Inflammatory macrophage treated with lipopolysaccharide for 1 hour (primary cell): ENCODE measurements at places on chromosomes 2 and 18.

DNA sequence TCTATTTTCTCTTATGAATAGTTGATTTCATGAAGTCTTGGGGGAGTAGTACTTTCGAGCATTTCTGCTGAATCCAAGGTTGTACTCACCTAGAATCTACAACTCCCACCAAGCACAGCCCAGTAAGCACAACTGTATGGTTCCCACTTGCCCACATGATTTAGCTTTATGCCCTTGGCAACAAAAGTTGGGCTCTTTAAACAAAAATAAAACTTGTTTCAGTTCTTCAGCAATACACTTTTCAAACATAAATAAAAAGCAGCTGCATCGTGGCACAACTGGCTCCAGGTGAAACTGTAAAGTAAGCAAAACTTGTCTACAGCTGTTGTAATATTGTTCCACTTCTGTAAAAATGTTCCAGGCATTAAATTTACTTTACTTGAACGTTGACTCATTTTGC, 99.8 kb upstream of the FSIP2 start:
- DNase-seq, result no peak

GRCh38 chr2:96528006-96528699, 8.4 kb upstream of the ARID5A start:
- DNase-seq, result peak; percentile 82

DNA sequence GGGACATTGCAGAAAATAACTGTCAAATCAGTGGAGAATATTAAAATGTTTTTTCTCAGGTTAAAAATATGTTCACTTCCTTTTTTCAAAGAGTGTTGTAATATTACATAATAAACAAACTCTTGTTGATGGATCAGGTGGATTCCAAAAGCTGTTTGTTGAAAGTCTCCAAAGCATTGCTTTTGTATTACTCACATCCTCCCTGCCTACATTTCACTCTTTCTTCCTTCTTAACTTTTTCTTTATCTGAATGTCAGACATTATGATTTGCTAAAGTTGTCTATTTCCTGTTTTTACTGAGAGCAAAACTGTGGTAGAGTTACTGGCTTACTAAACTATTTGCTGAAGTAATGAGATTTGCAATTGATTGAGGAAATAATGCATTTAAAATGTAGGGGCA, 92.1 kb downstream of the CDH19 start:
- DNase-seq, result peak; percentile 1

DNA sequence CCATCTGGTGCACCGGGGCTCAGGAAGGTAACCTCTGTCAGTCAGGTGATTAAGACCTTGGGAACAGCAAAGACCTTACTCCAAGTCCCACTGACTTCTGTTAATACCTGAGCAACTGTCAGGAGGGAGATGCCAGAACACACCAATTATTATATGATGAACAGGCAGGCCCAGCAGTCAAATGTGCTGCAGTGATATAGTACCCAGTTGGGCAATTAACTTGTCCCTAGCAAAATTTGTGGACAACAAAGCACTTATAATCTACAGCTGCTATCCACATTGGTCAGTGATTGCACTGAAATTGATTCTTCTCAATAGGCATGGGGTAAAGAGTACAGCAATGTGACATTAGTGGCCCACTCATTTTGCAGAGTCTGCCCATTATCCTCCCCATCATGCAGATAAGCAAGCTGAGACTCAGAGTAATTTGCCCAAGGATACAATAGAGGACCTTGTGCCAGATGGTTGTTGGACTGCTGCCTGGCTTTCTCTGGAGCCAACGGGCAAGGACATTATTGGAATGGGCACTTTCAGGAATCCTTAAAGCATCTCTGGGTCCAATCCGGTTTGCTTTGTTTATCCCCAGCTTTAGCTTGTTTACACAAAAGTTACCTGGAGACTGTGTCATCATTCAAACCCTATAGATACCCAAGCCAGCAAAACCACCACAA, 147.6 kb downstream of the CCBE1 start:
- no peak for DNase-seq

DNA sequence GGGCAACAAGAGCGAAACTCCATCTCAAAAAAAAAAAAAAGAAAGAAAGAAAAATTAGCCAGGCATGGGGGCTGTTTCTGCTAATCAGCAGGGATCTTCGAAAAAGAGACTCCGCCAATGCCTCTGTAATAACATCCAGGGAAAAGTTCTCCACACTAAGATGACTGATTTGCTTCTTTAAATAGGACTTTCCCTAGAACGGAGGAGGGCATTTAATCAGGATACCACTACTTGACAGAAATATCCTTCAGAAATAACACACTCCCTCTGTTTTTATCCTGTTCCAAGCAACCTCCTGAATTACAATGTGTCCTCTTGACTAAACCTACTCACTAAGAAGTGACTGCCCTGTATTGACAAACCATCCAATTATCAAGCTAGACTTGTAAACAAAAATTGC, 21.7 kb downstream of the REV1 start:
- no peak for DNase-seq

GRCh38 chr18:77223221-77223639, 26.4 kb upstream of the GALR1 start:
- no peak for DNase-seq

DNA sequence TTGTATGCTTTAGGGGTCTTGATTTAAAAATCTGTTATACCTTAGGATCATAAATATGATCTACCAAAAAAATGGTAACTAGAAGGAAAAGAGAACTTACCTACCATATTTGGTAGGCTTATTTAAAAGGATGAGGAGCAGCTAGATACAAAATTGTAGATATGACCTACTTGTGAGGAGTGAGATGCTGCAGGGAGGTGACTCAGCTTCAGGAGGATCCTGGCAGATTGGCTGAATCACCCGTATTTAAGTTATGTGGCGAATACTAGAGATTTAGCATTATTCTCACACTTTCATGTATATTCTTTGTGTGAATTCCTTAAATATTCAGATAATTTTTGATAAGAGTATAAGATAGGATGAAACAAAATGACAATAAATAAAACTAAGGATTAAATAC, 657.3 kb upstream of the LINC00305 start:
- DNase-seq, result no peak

GRCh38 chr2:120391911-120392665, 46.2 kb downstream of the INHBB start:
- DNase-seq, result no peak

DNA sequence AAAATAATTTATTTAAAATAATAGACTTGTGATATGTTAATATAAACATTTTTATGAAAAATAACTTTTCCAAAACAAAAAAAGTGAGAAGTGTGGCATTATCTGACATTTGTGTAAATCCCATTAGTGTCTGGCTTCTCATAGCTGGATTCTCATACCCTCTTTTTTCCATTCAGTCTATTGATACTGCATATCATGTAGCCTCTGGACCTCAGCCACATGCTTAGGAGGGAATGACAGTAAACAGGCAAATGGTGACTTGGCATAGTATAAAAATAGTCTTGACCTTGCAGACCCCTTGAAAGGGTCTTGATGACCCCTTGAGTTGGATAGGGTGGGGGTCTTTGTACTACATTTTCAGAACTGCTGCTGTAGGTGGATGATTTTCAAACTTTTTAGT, 29.2 kb downstream of the GALNT1 start:
- no peak for DNase-seq

DNA sequence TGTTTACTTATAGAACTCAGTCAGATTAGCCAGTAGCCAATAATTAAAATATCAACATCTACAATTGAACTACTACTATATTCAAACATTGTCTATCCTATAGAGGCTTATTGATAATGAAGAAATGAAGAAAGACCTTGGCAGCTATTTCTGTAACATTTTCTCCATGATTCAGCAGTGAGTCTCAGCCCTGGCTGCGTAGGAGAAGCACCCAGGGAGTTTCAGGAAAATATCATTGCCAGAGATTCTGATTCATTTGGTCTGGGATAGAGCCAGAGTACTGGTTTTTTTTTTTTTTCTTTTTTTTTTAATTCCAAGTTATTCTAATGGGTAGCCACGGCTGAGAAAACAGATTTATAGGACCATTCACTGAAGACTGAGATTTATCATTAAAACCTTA, 404.8 kb downstream of the TXNL1 start:
- no peak for DNase-seq

DNA sequence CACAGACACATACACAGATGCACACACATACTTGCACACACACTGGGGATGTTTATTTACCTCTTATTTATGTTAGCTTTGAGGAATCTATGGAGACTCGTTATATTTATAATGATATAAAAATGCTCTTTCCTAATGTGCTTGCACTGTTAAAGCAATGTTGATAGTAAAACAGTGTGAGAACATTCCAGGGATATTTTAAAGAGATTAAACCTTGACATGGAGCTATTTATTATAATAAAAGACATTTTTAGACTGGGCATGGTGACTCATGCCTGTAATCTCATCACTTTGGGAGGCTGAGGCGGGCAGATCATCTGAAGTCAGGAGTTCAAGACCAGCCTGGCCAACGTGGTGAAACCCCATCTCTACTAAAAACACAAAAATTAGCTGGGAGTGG, 557.3 kb upstream of the ZNF804A start:
- DNase-seq, result no peak

GRCh38 chr2:151197184-151198108, 64.2 kb downstream of the RBM43 start:
- DNase-seq, result peak; percentile 17

DNA sequence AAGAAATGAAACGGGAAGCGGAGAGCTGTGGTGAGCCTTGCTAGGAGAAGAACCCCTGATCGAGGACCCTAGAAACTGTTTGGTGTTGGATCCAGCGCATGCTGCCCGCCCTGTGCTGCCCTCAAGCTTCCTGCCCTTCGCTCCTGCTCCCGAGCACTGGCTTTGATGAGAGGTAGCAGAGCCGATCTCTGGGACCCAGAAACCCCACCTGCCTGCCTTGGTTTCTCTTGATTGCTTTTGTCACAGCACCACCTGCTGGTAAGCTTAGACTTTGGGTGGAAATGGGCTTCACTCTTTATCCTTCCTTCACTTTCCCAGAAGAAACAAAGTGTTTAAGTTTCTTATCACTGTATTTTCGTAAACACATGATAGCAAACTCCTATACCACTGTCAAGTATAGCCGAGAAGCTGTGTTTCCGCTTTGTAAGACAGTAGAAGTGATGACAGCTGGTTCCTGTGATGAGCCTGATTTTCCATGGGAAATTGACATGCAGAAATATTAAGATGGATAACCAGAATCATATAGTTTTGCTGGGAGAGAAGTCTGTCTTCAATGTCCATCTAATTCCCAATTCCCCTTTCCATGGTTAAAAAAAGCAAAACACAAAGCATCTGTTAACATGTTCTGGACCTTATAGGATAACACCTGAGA, 267.4 kb downstream of the PHLPP1 start:
- peak; percentile 61 for DNase-seq

GRCh38 chr2:203656522-203657287, 49.7 kb upstream of the CD28 start:
- peak; percentile 93 for DNase-seq

GRCh38 chr2:84908948-84909713, 3.7 kb downstream of the TMSB10 start:
- no peak for DNase-seq

DNA sequence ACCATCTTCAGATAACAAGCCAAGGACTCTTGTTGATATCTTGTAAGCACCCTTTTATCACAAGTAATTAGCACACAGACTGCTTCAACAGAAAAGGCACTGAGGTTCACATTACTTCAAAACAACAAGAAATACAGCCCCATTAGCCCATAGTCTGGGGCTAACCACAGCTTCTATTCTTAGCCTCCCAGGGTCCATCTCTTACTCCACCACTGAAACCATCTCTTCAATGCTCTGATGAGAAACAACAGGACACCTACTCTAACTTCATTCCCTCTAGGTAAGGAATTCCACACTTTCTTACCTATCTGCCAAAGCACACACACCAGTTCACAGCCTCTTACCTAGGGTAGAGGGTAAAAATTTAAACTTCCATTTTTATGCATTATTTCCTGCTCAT, 26.4 kb upstream of the CYTIP start:
- no peak for DNase-seq

GRCh38 chr2:175766880-175767279, 235.2 kb downstream of the LNPK start:
- no peak for DNase-seq

- DNase-seq, result no peak
Observed at GRCh38 chr2:240136671-240137292, 677 bp upstream of the COPS9 start.

DNA sequence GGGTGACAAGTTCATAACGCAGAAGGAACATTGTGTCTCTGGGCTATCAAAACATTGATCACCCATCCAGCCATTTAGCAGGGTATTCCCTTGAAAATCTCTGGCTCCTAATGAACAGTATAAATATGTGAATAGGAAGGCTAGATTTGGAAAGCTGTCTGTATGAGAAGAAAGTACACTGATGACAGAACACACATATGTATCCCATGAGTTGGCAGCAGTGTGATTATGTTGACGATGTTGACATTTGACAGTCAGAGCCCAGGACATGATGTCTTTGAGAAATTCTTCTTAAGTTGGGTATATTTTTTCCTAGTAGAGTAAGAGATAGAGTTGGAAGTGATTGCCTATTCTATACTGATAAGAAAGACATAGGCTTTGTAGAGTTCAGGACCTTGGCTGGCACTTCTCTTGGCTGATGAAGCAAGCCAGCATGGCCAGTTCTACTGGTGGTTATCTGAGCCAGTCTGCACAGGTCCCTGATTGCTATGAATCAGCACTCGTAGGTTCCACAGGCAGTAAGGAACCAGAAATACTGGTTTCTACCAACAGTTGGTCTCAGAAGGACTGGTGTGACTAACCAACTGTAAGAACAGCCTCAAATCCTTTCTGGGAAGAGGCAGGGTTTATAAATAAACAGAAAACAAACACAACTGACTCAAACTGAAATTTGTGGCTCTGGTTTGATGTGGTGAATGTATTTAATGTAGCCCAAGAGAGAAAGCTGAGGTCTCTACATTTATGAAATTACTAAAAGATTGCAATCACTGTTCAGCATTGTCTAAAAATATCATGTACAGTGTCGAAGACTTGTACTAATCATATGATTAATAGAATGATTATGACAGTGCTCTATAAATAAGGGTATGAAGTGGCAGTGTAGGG, 43.9 kb upstream of the RAPH1 start:
- DNase-seq, result no peak

- DNase-seq, result no peak
Observed at GRCh38 chr2:129233751-129234406, 745.6 kb upstream of the RAB6C start.

GRCh38 chr2:128505575-128506526, 187.2 kb upstream of the HS6ST1 start:
- DNase-seq, result no peak

GRCh38 chr2:169827272-169828140, at the start of gene UBR3:
TSS of gene UBR3 (plus strand) at chr2:169827454. CDS start at chr2:169827508, 54 bp downstream.
- peak; percentile 88 for DNase-seq

- no peak for DNase-seq
Observed at GRCh38 chr2:127796389-127796788, 14.6 kb downstream of the WDR33 start.

- DNase-seq, result no peak
Observed at GRCh38 chr2:128450211-128451024, 131.8 kb upstream of the HS6ST1 start.
